Lower leg skin (tissue), 4 donors: ENCODE measurements at places on chromosomes 12 and 14.

DNA sequence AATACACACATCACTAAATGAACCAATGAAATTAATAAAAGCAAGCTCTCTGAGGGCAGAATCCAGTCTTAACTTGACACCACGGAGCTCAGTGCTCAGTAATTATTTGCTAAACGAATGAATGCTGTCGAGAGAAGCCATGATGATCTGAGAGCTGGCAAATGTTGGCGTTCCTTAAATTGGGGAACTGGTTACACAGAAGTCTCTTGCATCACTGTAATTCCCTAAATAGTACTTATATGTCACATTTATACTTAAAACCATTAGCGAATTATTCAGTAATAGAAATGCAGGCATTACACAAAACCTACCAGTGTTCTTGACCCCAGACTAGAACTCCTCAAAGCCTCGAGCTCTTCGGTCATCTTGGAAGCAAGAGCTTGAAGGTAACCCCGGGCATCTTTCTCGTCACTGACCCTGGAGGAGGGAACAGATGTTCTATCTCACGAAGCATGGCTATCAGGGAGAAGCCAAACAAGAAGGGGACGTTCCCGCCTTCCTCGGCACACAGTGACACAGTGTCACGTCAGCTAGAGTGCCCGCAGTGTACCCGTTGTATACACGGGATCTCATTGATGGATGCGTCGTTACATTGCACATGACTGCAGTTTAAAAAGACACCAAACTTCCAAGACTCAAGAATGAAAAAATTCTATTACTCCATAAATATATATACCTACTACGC lies 43.6 kb downstream of the AMN start:
- DNase-seq: no peak

GRCh38 chr14:23660290-23661226 lies 24.4 kb downstream of the DHRS2 start:
- DNase-seq: no peak

DNA sequence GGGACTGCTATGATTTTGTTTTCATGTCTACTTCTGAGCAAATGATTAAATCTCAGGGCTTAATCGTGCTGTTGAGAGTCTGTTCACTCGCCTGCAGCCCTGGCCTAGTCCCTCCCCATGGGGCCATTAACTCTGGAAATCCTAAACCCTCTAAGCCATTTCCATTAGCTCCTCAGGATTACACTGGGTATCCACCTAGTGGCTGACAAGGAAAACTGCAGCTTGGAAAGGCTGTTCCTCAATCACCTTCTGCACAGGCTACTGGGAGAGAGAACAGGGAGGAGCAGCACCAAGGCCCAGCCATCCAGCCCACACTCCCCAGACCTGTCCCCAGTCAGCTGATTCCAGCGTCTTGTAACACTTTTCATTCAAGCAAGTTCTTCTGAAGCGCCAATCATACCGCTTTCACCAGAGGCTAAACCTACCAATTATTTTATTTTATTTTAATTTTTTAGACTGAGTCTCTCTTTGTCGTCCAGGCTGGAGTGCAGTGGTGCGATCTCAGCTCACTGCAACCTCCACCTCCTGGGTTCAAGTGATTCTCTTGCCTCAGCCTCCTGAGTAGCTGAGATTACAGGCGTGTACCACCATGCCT lies 48.7 kb downstream of the NEUROD4 start:
- DNase-seq: no peak

GRCh38 chr12:130583800-130584199 lies 132.3 kb downstream of the RIMBP2 start:
- no peak for DNase-seq

DNA sequence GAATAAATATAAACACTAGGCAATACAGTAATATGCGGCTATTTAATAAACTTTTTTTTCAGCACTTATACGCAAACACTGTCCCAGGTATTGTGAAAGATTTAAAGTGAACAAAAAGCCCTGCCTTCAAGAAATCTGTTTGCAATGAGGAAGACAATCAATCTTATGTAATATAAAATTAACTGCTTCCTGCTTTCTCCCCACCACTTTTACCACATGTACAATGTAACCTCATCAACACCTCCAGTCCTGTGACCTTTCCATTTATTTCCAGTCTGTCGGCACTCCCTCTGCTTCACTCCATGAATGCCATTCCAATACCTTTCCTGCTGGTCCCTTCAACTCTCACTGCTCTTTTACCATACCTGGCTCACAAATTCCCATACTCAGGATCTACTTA lies 10.5 kb downstream of the SNX6 start:
- no peak for DNase-seq

- no peak for DNase-seq
Measured at GRCh38 chr14:21525571-21525961, 580 bp downstream of the SALL2 start.

GRCh38 chr12:110349514-110350151 lies 53.9 kb downstream of the ANAPC7 start:
- DNase-seq: no peak

- DNase-seq: no peak
Measured at GRCh38 chr14:72714094-72714493, 179.8 kb downstream of the DPF3 start.

- DNase-seq: no peak
Measured at GRCh38 chr14:43172899-43173548, 1334.1 kb downstream of the FSCB start.

DNA sequence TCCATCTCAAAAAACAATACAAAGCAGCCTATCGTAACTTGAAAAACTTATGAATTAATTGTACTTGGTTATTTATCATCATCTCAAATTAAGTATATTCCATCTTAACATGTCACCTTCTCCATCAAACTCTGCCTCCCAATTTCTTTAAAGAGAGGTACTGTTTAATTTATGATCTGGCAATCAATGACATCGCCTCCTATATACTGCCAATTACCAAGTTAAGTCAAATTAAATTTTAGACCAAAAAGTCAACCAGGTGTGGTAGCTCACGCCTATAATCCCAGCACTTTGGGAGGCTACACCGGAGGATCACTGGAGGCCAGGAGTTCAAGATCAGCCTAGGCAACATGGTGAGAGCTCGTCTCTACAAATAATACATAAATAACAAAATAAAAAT lies 37.7 kb downstream of the HECTD1 start:
- no peak for DNase-seq

GRCh38 chr12:29416748-29417147 lies 35.8 kb upstream of the ERGIC2 start:
- no peak for DNase-seq

- DNase-seq: no peak
Measured at GRCh38 chr12:96344124-96344695, 56.0 kb downstream of the CDK17 start.

DNA sequence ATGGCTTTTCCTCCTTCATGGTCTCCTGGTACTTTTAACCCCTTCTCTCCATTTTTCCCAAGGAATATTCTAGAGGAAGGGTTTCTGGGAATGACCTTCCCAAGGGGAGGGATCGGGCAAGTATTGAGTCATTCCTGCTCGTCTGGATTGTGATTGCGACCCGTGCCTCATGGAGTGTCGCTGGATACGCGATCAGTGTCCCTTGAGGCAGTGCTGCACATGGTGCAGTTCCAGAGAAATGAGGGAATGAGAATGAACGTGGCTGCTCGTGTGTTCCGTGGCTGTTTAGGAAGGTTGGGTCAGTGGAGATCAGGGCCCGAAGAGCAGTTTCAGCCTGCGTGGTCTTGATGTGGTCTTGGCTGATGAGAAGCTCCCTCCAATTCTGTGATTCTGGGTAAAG lies 234.4 kb downstream of the CACNA1C start:
- DNase-seq: no peak

- DNase-seq: no peak
Measured at GRCh38 chr14:32404784-32405573, 75.9 kb downstream of the AKAP6 start.
